Fibroblast of the aortic adventitia (primary cell): ENCODE measurements at places on chromosomes 6 and 20.

GRCh38 chr6:75657327-75657726 lies 55.6 kb downstream of the SENP6 start:
- DNase-seq = no peak

GRCh38 chr6:6392214-6393068 lies 72.0 kb upstream of the F13A1 start:
- DNase-seq = no peak

DNA sequence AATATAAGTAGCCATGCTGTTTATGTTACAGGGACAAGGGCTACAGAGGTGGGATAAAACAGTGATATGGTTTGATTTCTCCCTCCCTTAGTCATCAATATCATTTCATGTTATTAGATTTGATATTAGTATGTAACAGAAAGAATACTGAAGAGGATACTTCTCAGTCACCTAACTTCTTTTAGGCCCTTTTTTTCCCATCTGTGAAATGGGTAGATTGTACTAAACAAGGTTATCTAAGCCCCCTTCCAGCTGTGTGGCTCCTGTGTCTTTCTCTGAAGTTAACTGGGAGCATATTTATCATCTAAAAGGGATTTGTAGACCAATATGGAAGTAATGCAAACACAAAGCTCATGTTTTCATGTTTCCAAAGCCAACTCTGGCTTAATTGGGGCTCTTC lies 7.7 kb downstream of the NOX3 start:
- DNase-seq = no peak

DNA sequence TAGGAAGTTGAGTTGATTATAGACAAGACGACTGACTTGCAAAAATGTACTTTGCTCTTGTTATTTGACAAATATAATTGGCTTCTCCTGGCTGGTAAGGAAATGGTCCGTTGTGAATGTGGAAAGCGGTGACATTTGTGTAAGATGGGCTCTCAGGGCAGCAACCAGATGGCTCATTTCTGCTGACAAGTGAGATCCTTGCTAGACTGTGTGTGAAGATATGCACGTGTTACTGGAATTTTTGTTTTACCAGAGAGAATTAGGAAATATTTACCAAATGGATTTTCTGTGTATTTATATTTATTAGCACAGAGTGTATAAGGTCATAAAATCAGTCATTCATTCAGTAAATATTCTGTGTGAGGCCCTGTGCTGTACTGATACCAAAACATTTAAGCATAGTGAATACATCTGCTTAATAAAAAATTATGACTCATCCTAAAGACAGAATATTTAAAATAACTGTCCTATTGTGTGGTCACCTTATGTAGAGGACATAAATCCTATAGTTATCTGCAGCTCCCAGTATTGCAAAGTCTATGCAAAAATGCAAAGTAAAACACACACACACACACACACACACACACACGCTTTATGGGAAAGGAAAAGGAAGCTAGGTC lies 109.9 kb upstream of the ASF1A start:
- no peak for DNase-seq

- DNase-seq = peak; percentile 36
Measured at GRCh38 chr6:127514773-127515227, 4.3 kb downstream of the MTCL3 start.
